ENCODE measurements at places on chromosomes 12 and 14. TPM values are rescaled to one million over a fixed set of nuclear protein-coding genes. Genes with fewer than 3 reads are reported as not detected.

DNA sequence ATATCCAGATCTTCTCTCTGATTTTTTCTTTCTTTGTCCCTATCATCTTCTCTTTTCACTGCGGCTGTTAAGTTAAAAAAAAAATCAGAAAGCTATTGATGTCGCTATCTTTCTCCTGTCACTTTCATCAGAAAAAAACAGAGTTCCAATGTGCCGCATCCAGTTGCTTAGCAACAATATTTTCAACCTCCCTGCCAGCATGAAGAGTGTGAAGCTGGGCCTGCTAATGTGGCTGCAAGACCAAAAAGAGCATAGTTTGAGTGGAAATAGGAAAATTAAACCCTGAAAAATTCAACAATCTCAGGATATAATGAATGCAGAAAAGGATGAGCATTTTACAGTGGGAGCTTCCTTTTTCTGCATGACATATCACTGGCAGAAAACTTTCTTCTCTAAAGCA, 1025.4 kb upstream of the LRFN5 start:
- DNase-seq, result no peak

- no peak for DNase-seq
These were observed 104.7 kb downstream of the PRKCH start for GRCh38 chr14:61426048-61426447.

GRCh38 chr14:90426663-90427062, 29.8 kb downstream of the CALM1 start:
- DNase-seq, result no peak

GRCh38 chr12:125683748-125684381, 618.6 kb downstream of the AACS start:
- DNase-seq, result no peak

GRCh38 chr14:70881549-70882177, 25.6 kb upstream of the PCNX1 start:
- DNase-seq, result no peak

The NEUROD4 gene
- not detected for total RNA-seq

Data from Caki2 (cell line).